Substantia nigra (tissue), 51 donors: ENCODE measurements at places on chromosomes 7 and 10.

GRCh38 chr10:77925795-77926565 lies 575 bp downstream of the DLG5 start:
- DNase-seq = no peak

DNA sequence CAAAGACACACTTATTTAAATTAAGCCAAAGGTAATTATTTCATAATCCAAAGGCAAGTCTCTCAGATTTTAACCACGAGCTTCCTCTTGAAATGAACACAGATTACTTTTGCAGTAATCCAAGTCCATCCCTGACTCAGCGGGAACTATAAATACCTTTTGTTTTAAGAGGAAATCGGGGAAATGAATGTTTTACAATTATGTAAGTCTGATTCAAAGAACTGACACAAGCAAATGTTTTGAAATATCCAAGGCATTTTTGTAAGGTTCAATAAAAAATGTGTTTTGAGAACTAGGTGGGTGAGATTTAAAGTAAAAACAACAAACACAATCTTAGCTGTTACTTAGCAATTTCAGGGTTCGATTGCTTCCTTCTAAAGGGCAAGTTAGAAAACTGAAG lies 179.8 kb upstream of the ASAH2 start:
- DNase-seq = no peak

DNA sequence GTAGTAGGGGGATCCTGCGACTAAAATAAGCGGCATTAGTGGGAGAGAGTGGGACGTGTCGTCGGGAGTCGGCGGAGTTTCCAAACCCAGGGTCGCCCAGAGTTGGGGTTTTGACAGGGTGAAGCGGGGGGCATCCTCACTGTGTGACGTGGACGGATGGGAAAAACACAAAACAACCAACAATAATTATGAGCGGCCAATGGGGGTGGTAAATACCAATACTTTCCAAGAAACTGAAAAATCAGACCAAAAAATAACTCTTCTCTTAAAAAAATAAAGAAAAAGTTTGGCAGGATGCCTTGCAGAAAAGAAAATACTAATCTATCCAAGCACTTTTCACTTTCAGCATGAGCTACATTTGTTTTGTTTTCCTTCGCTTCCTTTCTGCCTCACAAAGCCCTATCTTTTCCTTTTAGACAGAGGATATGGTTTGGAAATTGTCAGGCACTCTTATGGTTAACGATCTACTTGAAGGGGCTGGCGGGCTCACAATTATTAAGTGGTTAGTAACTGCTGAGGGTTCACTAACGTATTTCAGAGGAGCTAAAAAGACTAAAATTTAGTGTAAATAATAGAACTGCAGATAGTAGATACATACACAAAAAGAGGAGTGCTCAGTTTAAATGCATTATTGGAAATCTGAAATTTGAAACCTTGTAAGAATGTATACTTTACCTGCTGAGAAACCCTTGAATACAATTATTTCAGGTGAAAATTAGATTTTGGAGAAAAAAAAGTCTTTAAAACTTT lies 802 bp upstream of the CDK6 start:
- no peak for DNase-seq

DNA sequence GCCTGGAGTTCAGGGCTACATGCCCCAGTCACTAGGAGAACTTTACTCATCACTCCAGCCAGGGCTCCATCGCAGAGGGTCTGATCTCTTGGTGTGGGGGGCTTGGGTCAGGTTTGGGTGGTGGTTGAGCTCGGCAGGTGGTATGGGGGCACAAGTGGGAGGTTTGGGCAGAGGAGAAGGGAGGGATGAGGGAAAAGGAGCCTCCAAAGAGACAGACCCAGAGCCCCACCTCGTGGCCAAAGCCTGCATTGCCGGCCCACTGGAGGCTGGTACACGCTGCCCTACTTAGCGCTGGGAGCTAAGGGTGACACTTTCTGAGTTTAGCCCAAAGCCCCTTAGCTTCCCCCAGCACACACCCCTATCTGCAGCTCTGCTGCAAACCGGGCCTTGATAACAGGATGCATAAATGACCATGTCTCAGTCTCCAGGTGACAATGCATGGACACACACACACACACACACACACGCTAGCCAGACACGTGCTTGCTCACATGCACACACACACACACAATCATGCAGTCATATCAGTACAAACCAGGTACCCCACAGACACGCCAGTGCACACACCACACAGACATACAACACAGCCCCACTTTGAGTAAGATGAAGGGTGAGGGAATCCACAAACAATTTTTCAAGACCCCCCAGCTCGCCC lies 14.7 kb downstream of the LZTS2 start:
- DNase-seq = peak; percentile 85

DNA sequence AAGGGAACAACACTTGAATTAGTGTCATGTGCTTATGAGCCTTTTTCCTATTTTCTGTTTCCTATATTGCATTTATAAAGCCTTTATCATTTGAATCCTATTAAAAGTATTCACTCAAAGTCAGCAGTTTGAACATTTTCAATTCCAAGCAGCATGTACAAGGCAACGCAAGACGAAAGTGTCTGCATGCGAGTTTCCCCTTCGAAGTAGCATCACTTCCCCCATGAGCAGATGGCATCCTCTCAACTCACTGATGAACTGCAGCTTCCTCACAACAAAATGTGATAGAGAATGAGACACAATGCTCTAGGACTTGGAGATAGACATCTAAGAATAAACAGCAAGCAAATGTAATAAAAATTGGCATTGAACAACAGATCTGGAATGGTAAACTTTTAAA lies 270.7 kb downstream of the PRPF18 start:
- no peak for DNase-seq

GRCh38 chr7:31049005-31049765 lies 2.9 kb upstream of the ADCYAP1R1 start:
- no peak for DNase-seq

- no peak for DNase-seq
These were observed 108.3 kb upstream of the FAM20C start for GRCh38 chr7:83861-84632.

GRCh38 chr10:116121640-116122525 lies 151.1 kb downstream of the GFRA1 start:
- DNase-seq = no peak

DNA sequence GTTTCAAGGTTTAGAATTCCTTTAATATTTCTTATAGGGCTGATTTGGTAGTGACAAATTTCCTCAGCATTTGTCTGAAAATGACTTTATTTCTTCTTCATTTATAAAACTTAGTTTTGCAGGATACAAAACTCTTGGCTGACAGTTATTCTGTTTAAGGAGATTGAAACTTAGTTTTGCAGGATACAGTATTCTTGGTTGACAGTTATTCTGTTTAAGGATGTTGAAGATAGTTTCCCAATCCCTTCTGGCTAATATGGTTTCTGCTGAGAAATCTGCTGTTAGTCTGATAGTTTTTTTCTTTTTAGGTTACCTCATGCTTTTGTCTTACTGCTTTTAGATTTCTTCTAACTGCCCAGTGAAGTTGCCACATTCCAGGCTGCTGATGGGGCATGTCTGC lies 186.8 kb downstream of the ITGB1 start:
- no peak for DNase-seq

GRCh38 chr7:3995187-3995586 lies 686.9 kb upstream of the FOXK1 start:
- DNase-seq = no peak

GRCh38 chr10:122780391-122780790 lies 65.3 kb downstream of the CUZD1 start:
- no peak for DNase-seq

DNA sequence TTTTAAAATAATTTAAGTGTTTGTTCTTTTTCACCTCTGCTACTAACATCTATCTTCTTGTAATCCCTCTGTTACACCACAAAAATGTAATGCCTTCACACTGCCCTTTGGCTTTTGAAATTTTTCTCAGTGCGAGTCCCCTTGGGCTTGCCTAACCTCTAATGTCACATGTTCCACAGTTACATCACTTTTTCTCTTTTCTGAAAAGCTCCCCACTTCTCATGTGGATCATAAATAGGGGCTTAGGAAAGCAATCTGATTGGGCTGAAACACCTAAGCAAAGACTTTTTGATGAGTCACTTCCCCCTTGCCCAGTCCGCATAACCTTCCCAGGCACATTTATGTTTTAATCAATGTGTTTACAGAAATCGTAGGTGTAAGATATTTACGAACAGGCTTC lies 288.2 kb downstream of the IPMK start:
- no peak for DNase-seq

DNA sequence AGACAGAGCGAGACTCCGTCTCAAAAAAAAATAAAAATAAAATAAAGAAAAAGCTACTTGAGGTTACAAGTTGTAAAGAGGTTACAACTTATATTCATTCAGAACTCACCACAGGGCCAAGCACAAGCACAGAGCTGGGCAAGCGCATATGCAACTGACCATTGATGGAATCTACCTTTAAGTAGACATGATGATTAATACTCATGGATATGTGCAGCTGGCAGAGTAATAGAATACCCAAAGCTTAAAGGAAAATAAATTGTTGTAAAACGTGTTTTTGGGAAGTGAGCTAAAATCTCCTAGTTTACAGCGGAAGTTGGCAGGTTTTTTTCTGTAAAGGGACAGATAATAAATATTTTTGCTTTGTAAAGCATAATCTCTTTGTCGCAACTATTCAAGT lies 111.6 kb downstream of the TMEM168 start:
- no peak for DNase-seq

- DNase-seq = no peak
These were observed 41.9 kb upstream of the PRKAR2B start for GRCh38 chr7:107002529-107002998.

DNA sequence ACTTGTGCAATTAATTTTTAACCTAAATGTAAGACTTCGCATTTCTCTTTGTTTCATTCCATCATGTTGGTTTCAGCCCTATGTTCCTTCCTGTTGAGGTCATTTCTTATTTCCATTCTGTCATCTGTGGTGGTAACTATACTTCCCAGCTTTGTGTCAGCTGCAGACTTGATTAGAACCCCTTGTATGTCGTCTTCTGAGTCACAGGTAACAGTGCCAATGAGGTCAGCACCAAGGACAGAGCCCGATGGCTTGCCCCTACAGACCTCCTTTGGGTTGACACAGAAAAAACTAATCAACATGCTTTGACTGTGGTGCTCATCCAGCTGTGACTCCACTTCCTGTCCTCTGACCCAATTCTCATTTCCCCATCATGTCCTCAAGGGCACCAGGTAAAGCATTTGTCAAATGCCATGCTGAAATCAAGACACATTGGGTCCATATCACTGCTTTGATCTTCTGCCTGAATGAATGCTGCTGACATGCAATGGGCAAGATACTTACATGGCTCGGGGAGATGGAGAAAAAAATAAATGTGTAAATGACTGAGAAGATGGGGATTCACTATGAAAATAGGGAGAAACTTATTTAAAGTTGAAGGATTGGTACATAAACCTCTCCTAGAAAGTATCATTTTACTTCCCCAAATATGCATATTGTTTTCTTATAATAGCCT lies 25.6 kb upstream of the CRTAC1 start:
- DNase-seq = no peak

GRCh38 chr7:135361788-135362187 lies 128.2 kb downstream of the STRA8 start:
- DNase-seq = no peak

- no peak for DNase-seq
These were observed 77.6 kb upstream of the SHH start for GRCh38 chr7:155889636-155890511.

DNA sequence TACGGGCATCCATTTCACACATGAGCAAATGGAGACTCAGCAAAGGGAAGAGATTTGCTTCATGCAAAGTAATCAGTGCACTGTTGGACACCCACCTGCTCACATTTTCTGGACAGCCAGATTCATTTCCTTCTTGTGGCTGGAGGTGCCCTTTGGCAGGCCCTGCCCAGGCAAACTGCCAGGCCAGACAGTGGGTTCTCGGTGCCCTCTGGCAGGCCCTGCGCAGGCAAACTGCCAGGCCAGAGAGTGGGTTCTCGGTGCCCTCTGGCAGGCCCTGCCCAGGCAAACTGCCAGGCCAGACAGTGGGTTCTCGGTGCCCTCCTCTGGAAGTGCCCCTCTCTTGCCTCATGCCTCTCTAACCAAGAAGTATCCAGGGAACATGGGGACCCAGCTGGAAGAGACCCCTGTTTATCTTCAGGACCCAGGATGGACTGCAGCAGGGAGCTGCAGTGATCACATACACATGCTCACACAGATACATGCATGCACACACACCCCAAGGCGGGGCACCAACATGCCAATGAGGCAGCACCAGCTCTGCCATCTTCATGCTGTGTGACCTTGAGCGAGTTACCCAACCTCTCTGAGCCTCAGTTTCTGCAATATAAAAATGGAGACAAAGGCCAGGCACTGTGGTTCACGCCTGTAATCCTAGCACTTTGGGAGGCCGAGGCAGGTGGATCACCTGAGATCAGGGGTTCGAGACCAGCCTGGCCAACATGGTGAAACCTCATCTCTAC lies 67.1 kb downstream of the OAT start:
- no peak for DNase-seq

- DNase-seq = no peak
These were observed 66.9 kb upstream of the BAIAP2L1 start for GRCh38 chr7:98467570-98468312.

GRCh38 chr7:19442016-19442785 lies 266.6 kb downstream of the POLR1F start:
- DNase-seq = no peak

- DNase-seq = no peak
These were observed 13.4 kb downstream of the GFRA1 start for GRCh38 chr10:116259638-116260037.

DNA sequence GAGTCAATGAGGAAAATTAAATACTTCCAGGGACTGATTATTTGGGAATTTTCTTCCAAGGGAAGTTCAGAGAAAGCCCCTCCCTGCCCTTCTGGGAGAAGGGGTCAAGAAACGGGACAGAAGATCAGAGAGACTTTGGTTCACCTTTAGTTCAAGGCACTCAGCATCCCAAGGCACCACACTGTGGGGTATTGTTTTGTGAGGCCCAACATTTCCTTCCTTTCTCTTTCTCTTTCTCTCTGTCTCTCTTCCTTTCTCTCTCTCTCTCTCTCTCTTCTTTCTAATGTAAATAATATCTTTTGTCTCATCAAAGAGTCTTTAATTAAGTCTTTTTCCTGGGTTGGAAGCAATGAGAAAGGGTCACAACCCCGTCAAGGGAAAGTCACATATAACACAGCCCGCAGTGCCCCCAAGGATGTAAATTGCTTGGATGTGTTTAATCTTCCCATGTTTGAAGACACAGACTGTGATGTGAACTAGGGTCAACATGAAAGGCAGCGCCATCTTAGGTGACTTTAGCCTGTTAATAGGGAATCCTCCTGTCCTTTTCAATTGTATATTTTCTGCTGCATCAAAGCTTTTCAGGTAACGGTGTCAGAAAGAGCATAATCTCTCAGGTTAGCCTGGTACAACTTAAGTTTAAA lies 983.3 kb upstream of the C7orf33 start:
- DNase-seq = no peak

GRCh38 chr7:86499986-86500385 lies 143.7 kb upstream of the GRM3 start:
- no peak for DNase-seq

- DNase-seq = no peak
These were observed 85.9 kb downstream of the CCNY start for GRCh38 chr10:35422228-35422627.
